WERI-Rb-1 (cell line): ENCODE measurements at places on chromosomes 5 and 9.

GRCh38 chr9:137793196-137793841, 84.3 kb upstream of the CACNA1B start:
- DNase-seq: no peak

DNA sequence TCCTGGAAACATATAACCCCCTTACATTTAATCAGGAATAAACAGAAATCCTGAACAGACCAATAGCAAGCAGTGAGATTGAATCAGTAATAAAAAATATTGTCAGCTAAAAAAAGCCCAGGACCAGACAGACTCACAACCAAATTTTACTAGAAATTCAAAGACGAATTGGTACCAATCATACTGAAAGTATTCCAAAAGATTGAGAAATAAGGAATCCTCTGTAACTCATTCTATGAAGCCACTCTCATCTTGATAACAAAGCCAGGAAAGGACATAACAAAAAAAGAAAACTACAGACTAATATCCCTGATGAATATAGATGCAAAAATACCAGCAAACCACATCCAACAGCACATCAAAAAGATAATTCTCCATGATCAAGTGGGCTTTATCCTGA, 714.0 kb downstream of the SEMA5A start:
- DNase-seq: no peak

DNA sequence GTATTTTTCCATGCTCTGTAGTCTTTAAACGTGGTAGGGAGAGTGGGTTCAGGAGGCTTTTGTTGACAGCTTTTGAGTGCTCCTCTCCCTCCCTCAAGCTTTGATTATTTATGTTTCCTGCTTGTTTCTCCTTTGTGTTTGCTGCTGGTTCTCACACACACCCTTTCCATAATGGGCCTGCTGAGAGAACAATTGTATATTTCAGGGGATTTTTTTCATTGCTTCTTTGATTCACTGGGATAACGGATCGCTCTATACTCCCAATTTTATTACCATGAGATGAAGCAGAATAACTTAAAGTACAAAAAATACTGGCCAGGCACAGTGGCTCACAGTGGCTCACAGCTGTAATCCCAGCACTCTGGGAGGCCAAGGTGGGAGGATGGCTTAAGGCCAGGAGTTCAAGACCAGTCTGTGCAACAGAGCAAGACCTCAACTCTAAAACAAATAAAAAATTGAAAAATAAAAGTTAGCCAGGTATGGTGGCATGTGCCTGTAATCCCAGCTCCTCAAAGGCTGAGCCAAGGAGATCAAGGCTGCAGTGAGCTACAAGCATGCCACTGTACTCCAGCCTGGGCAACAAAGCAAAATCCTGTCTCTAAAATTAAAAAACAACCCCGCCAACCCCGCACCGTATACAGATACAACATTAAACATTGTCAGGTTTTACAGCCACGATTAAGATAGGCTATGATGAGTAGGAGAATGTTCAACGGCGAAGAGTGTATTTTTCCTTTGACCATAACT, 66.9 kb downstream of the USP20 start:
- DNase-seq: no peak

DNA sequence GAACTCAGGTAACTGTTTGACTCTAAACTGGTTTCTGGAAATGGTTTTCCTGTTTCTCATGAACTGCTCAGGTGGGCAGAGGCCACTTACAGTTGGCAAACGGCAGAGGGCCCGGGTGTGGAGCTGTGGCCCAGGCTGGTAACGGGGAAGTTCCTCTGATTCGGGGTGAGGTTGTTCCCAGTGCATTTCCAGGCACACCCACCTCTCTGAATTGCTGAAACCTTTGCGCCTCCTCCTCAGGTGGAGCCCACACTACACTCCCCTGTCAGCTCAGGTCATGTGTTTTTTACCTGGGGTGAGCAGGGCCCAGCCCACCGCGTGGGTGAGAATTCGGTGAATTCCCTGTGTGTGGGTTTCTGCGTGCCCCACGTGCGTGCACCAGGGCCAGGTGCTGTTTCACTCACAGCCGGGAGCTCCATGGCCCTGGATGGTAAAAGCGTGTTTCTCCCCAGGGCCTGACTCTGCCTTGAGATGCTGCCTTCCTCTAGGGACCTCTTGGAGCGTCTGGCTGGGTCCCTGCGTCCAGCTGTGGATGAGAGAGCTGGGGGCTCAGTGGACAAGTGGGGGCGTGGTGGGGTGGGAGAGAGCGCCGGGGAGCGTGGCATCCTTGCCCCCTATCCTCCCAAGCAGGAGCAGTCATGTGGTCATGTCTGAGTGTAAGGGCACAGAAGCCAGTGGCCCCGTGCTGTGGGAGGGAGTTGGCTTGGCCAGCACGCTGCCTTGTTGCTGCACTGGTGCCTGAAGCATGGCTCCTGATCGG, 33.5 kb upstream of the LPCAT1 start:
- no peak for DNase-seq

- DNase-seq: no peak
Observed at GRCh38 chr9:13575558-13575957, 296.1 kb upstream of the MPDZ start.

DNA sequence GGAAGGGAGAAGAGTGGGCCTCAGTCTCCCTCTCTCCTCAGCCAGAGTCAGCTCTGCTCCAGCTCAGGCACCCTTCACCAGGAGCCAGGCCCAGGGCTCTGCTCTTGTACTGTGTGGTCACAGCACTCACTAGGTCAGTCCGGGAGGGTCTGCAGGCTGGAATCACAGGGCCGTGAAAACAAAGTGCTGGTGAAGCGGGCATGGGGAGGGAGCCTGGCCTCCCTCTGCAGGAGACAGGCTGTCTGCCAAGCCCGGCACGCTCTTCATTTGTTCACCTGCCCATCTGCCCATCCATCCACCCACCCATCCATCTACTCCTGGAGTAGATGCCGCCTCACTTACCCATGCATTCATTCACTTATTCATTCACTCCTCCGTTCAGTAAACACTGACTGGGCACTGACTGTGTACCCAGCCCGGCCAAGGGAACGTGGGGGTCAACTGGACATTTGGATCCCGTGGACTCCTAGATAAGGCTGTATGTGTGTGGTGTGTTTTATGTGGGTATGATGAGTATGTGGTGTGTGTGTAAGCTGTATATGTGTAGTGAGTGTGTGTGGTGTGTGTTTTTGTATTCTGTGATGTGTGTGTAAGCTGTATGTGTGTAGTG, 3.6 kb downstream of the SPAAR start:
- no peak for DNase-seq

DNA sequence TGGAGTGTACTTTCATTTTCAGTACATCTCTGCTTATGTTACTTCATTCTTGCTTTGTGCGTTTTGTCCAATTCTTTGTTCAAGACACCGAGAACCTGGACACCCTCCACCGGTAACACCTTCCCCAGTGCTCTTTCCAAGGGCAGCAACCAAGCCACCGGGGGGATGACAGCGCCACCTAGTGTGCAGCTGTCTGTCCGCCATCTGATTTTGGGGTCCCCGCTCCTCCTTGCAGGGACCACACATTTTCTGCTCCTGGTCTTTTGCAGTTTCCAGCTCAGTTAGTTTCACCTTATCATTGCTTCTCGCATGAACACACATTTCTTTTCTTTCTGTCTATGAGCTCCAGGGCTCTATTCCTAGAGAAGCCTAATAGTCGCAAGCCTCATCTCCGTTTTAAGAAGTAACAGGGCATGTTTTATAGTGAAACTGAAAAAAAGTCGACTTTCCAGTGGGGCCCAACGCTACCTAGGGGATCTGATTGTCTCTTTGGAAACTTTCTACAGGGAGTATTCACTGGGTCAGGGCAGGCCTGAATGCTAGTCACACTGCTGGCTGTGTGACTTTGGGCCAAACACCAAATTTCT, 152.1 kb downstream of the FSTL4 start:
- DNase-seq: peak; percentile 65

- no peak for DNase-seq
Observed at GRCh38 chr5:96337048-96337781, 95.8 kb downstream of the PCSK1 start.

GRCh38 chr5:90807496-90807895, 248.9 kb downstream of the ADGRV1 start:
- DNase-seq: no peak

DNA sequence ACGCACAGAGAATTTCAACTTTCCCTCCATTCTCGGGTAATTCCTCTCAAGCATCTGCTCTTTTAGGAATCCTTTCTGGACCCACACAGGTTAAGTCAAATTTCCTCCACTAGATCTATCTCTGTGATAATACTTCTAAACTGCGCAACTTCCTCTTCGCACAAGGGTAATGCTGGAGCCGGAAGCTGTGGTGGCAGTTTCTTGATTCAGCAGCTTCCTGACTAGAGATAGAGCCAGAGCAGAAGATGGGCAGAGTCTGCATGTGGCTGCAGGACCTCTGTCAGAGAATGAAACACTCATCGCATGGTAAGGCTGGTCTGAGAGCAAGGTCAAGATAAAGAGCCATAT, 11.1 kb upstream of the CDC42SE2 start:
- no peak for DNase-seq

DNA sequence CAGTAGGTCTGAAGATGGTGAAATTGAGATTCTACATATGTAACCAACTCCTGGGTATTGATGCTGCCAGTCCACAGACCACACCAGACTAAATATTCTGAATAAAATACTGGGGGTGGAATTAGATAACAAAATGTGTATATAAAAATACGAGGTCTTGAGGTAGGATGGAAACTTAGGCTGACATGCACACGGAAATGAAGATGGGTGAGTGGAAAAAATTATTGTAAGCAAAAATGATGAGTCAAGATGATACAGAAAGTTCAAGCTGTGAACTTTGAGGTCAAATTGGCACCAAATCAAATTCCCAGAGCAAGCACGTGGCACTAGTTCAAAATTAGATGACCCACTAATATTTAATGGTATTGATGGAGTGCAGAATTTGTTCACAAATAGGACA, 713.4 kb upstream of the ACO1 start:
- no peak for DNase-seq

GRCh38 chr9:124688238-124688904, 82.7 kb downstream of the NR6A1 start:
- no peak for DNase-seq

DNA sequence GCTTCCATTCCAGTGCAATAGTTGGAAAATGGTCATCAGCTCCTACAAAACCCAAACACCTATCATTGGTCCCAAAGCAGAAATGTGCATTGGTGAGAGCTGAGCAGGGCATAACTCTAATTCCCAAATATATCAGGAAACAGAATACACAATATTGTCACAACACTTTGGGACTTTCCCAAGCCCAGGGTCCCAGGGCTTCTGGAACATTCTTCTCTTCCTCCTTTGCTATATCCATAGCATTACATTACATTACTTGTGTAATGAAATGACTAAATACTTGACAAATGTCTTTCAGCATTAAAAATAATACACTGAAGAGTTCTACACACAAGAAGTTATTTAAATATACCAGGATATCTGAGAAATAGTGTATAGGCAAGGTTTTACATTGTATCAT, 45.6 kb downstream of the LIX1 start:
- DNase-seq: no peak

DNA sequence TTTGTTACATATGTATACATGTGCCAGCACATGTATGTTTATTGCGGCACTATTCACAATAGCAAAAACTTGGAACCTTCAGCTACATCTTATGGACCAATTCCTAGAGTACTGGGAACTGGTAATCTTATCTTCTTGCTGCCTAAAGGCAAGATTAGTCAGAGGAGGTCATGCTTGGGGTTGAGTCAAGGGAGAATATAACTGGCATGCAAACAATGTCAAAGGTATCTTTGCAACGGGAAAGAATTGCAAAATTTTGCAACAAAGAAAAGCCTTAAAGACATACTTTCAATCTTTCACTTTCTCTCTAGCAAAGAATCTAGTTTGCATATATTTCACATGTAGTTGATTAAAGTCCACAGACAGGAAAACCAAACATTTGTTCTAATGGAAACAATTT, 145.2 kb downstream of the EDIL3 start:
- DNase-seq: no peak

GRCh38 chr5:1520791-1521453, 2.8 kb downstream of the LPCAT1 start:
- peak; percentile 94 for DNase-seq

DNA sequence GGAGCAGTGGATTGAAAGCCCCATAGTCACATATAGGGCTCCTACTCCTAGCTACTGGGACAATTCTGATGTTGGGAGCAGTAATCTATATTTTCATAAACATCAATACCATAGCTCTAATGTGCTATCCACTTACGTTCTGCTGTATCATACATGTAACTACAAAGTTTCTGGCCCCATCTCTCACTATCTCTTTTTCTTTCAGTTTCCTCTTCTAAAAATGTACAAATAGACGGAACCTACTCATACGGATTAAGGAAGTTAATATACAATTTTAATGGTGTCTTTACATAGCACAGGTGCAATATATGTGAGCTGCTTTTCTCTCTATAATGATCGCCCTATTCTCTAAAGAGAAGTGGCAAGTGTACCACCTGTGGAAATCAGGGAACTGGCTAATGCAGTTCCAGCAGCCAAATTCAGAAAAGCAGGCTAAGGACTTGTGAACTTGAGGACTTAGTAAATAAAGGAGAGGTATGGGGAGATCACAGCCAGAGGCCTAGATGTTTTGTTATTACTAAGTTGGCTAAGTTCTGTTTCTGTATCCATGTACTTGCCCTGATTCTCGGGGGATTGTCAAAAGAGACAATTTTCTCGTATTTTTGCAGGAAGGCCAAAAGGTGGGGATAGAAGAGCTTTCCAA, 1021.9 kb downstream of the CDH12 start:
- no peak for DNase-seq

DNA sequence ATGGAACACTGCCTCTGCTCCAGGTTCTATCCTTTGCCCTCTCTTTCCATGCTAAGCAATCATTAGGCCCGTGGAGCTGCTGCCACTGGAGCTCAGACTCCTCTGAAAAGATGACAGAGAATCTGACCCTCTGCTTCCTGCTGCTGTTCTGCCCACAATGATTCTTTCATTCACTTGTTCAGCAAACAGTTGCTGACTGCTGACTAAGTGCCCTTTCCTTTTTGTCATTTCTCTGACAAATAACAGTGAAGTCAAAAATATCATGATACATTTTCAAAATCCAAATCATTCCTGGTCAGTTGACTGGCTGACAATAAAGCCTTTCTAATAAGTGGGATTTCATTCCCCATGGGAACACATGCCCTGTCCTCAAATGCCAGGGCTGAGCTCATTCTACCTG, 110.1 kb downstream of the SIL1 start:
- DNase-seq: no peak

- no peak for DNase-seq
Observed at GRCh38 chr5:136030956-136031611, 2.3 kb downstream of the TGFBI start.

DNA sequence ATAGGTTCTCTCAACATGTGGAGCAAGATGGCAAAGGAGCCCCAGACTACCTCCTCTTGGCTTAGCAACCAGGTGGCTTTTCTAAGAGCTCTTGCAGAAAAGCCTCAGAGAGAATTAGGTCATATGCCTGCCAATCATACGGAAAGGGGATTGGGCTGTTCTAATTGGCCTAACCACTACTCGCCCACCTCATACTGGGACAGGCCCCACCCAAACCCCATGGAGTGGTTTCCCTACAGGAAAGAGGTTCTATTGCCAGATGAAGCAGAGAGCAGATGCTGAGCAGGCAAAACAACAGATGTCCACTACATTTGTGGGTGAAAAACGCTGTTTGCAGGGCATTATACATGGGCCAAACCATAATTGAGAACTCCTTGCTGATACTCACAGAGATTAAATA, 29.0 kb downstream of the ABLIM3 start:
- DNase-seq: no peak
